ENCODE measurements at places on chromosomes 16 and 17.

DNA sequence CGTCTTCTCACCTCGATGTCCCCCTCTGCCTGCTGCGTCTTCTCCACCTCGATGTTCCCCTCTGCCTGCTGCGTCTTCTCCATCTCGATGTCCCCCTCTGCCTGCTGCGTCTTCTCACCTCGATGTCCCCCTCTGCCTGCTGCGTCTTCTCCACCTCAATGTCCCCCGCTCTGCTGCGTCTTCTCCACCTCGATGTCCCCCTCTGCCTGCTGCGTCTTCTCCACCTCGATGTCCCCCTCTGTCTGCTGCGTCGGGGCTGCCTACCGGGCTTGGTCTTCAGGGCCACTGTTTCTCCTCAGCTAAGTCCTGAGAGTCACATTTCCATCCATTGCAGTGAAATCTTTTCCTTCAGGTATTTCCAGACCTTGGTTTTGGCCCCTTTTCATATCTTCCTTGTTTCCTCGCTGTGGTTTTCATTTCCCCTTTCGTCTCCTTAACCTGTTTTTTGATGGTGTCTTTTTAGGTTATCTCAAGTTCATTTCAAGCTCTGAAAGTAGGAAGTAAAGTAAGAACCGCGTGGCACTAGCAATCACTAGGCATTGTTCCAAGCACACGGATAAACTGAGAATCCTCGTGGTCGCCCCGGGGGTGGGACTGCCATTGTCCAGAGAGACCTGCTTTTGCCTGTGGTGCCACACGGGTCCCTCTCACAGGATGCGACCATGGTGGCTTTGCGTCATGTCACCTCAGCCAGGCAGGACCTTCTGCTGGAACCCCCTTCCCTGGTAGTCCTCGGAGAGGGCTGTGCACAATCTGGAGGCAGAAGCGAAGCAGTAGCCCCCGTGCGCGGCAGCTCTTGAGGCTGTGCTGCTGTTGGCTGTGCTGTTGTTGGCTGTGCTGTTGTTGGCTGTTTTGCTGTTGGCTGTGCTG, 9.5 kb upstream of the ZNF750 start:
- DNase-seq, result no peak

DNA sequence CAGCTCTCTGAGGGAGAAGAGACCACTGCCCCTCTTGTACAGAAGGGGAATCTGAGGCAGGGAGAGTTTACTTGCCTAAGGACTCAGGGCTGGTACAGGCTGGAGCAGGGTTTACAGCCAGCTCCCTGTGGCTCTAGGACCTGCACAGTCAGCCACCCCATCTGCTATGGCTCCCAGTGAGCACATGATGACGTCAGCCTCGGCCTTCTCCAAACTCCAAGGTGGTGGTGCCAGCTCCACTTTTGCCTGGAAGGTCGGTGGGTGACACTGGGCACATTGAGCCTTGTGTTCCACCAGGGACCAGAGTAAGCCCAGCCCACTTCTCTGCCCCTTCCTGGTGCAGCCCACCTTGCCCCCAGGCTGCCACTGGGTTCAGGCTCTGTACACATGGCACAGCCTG, 202.2 kb downstream of the ENGASE start:
- peak; percentile 10 for DNase-seq

DNA sequence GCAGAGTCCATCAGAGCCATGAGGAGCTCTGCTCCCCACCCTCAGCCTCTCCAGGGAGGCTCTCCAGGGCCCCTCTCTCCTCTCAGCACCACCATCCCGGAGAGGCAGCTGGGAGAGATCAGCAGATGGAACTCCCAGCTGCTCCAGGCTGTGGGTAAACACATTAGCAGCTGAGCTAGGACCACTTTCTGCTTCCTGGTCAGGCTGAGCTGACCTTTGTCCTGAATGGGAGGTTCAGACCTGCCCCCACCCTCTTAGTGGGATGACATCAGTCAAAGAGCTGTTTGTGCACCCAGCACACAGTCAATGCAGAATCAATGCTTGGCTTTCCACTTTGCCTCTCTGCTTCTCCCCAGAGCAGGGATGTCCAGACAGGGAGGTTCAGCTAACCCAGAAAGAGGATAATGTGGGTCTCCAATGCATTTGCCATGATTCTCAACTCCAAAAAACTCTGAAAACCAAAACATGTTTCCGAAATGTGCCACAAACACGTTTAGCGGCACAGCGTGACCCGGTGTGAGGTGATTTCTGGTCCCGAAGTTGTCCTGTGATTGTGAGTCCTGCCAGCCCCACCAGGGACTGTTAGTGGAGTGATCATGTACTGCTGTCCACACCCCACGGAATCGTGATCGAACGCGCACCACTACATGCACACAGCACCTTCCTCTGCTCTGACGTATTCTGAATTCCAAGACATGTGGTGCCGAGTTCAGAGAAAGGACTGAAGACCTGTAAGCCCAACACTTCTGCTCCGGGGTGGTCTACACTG, 6.7 kb downstream of the GPR142 start:
- no peak for DNase-seq

DNA sequence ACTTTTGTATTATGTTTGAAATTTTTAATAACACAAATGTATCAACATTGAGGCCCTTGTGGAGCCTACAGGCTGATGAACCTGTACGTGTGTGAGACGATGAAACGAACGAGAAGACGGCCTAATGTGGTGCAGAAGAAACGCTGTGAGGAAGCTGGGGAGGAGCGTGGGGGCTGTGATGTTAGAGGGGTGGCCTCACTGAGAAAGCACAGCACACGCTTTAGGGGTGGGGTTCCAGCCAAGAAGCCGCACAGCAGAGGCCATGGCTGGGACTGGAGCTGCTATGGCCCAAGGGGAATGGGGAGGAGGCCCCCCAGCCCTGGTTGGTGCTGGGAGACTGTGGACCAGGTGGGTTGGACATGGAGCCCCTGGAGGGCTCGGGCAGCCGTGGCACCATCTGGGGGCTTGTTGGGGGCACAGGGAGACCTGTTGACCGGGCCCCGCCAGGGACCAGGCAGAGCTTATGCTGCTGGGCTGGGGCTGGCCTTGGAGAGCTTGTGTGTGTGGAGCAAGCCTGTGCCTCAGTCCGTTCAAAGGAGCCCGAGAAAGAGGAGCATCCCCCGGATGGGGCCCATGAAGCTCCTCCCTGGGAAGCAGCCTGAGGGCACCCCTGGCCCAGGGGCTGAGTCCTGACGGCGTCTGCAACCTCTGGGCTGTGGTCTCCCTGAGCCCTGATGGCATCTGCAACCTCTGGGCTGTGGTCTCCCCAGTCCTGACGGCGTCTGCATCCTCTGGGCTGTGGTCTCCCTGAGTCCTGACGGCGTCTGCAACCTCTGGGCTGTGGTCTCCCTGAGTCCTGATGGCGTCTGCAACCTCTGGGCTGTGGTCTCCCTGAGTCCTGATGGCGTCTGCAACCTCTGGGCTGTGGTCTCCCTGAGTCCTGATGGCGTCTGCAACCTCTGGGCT, 44.7 kb downstream of the METRNL start:
- no peak for DNase-seq

DNA sequence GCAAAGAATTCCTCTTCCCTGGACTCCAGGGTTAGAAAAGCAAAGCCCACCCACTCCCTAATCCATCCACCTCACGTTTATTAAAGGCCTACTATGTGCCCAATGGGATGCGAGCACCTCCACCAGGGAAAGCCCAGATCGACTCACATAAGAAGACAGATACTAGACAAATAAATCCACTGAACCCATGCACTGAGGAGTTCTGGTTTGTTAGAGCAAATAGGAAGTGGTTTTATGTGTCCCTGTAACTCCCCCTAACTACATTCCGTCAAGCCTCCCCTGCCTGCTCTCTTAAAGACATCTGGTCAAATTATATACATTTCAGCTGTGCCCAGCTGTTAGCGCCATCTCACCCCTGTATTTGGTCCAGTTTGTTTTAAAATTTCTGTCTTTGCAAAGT, 218.5 kb upstream of the RPL38 start:
- no peak for DNase-seq

DNA sequence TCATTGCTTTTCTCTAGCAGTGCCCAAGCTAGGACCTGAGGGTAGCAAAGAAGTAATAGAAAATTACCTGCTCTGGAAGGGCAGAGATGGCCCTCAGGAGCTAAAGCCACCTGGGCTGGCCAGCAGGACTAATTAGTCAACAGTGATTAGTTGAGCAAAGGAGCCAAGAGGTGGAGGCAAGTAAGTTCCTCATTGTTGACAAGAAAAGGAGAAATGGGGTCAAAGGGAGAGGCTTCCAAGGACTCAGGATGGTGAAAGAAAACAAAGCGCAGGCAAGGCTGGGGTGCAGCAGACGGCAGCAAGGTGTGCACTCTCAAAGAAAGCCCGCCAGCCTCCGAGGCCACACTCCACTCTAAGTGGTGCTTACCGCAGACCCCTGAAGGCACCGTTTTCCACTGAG, 44.6 kb downstream of the CMTM4 start:
- DNase-seq, result no peak

GRCh38 chr17:47929218-47930000, 12.0 kb upstream of the PNPO start:
- DNase-seq, result no peak

DNA sequence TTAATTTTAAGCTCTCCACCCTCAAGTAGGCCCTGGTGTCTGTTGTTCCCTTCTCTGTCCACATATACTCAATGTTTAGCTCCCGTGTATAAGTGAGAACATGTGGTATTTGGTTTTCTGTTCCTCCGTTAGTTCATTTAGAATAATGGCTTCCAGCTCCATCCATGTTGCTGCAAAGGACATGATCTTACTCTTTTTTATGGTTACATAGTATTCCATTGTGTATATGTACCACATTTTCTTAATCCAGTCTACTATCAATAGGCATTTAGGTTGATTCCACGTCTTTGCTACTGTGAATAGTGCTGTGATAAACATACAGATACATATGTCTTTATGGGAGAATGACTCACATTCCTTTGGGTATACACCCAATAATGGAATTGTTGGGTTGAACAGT, 111.4 kb upstream of the NACA2 start:
- no peak for DNase-seq

- DNase-seq, result no peak
Observed at GRCh38 chr16:4615384-4616046, 827 bp upstream of the UBALD1 start.

GRCh38 chr16:85649411-85650134, 36.5 kb downstream of the GSE1 start:
- no peak for DNase-seq

DNA sequence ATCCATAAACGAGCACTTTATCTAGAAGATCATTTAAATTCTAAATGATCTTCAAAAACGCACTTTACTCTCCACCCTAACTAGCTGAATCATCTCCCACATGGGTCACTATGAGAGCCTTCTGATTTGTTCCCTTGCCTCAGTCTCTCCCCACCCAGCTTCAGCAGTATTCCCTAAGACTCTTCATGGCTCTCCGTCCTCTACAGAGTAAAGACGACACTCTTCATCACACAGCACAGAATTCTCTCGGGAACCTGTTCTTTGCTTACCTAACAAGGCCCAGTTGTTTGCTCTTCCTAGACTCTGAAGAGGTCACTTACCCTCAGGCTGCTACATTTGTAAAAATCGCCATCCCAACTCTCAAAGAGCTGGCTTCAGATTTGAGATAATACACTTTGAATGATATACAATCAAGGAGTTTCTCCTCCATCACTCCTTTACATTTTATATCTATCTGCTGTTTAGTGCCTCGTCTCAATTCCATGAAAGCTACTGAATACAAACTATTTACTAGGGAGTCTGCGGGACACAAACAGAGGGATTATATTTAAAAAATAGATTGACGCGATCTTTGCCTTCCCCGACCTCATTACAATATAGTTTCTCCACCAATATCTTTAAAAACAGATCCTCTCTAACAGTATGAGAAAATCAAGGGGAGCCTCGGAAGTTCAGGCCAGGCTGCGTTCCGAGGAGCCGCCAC, 511 bp upstream of the LIG3 start:
- DNase-seq, result peak; percentile 32

DNA sequence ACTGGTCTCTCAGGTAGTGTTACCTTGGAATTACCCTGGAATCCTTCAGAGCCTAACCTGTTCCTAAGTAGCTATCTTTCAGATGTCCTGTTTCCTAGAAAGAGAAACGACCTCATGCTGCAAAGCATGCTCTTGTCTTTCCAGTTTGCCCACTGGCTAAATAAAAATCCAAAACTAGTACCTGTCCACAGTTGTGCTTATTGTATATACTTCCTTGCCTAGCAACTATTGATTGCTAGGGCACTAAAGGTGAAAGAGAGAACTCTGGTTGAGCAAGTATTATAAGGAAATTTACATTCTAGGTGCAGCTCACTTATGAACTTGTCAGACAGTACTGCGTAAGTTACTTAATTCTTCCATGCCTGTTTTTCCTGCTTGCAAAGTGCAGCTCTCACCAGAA, 38.5 kb downstream of the LIG3 start:
- DNase-seq, result no peak

DNA sequence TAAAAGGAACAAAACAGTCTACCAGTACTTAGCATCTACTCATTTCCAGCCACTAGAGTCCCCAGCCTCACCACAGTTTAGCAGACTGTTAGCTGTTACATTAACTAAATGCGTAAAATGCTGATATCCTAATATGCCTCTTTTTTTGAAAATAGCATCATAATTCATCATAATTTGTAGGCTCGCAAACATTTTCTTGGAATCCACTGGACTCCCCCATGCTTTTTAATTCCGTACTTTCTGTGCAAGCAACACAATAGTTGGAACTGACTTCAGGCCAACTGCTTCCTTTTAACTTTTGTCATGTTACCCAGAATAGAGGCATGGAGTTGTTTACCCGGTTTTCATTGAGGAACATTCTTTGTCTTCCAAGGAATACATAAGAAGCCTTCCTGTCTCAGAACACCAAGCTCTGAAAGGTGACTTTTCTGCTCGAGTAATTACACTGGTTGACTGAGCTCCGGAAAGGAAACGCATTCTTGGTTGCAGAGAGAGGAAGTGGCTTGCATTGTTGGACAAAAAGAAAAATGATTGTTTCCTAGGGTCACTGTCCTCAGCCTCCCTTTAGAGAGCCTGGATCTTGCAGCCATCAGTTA, 30.9 kb upstream of the SEC14L1 start:
- DNase-seq, result peak; percentile 71

GRCh38 chr17:66540131-66540781, 237.8 kb downstream of the PRKCA start:
- peak; percentile 95 for DNase-seq

- DNase-seq, result no peak
Observed at GRCh38 chr16:35177851-35178250, 1718.4 kb downstream of the TP53TG3F start.
